Right ventricle myocardium inferior (tissue), 1 donor: ENCODE measurements at places on chromosomes 4 and X. TPM values are rescaled to one million over a fixed set of nuclear protein-coding genes. Genes with fewer than 3 reads are reported as not detected.

Gene KLF3
- 18.9 TPM for total RNA-seq

Gene GAGE12J
- total RNA-seq = not detected

Gene PAGE4
- total RNA-seq = not detected

Gene QRFPR
- 0.89 TPM for total RNA-seq

Gene MAGEB2
- total RNA-seq = not detected

Gene SPANXN4
- total RNA-seq = not detected

Gene TRIM2
- 14.7 TPM for total RNA-seq

Gene NSUN7
- 0.95 TPM for total RNA-seq

DNA sequence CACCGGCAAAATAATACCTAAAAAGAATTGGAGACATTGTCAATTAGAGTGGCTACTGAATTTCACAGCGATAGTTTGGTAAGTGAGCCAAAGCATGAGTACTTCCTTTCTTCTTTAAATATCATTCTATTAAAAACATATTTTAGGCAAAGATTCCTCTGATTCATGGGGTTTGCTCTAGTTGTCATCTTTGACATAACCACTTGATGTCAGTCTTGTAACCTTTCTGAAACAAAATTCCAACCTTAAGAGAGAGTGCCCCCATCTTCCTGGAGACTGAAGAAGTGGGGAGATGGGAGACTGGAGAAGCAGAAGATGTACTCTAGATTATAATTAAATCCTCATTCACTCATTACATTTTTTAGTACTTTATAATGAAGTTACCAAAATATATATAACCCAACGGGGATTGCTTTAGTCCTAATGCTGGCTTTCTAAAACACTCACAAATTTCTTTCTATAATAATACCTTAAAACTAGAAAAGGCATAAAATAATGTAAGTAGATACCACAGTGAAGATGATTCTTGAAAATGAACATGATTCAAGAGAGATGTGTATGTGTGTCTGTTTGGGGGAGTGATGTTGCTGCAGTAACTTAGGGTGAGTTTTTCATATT lies 96.4 kb downstream of the EMCN start:
- no peak for DNase-seq

GRCh38 chr4:35912174-35912573 lies 332.1 kb downstream of the ARAP2 start:
- DNase-seq = no peak

DNA sequence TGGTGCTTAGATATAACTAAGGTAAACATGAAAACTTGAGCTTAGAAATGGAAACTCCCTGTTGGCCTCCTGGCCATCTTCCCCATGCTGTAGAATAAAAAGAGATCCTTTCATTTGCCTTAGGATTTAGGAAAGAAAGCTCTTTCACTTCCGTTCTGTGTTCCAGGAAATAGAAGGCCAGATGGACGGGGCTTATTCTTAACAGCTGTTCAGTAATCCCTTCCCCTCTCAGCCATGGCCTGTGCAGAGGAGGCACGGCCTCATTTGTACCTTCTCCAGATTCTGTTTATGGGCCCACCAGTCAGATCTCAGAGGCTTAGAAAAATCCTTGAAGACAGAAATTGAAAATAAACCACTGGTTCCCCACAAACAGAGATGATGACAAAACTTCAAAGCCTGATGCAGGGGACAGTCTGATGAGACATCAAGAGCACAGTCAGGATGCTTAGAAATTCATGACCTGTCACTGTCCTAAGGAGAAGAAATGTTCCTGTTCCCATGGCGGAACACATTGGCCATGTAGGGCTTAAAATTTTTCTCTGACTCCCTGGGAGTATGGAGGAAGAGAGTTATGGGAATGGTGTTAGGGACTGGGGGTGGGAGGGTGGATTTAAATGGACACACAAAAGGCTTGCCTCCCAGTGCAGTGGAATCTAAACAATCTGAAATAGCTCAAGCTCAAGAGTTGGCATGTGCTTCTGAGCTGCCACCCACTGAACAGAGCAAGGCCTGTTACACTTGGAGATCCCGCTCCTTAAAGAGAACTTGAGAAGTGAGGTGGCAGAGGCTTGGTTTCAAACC lies 188.8 kb downstream of the SOWAHB start:
- DNase-seq = no peak

DNA sequence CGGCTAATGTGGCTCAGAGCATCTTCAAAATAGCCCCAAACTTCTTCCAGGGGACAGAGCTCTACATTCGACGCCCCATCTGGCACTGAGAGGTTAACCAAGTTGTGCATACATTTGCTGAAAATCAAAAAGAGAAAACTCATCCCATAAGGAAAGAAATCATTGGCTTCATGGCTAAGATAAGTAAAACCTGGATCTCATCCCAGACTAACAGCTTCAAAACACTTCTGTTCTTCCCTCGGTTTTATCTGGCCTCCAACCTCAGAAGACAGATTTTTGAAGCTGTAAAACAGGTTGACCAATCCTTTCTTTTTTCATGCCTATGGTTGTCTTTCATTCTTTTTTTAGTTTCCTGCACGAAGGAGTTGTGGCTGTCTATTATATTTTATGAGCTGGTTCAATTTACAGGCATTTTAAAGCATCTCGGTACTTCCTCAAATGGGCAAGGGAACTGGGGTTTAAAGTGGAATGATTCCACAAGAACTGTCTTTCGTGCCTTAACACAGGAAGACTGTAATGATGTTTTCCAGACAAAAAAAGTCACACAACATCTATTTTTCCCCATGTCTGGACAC lies 107.6 kb downstream of the DLG3 start:
- DNase-seq = no peak

- no peak for DNase-seq
Observed at GRCh38 chr4:149076401-149076800, 634.2 kb upstream of the NR3C2 start.

- no peak for DNase-seq
Observed at GRCh38 chr4:21893136-21893535, 55.4 kb downstream of the KCNIP4 start.

DNA sequence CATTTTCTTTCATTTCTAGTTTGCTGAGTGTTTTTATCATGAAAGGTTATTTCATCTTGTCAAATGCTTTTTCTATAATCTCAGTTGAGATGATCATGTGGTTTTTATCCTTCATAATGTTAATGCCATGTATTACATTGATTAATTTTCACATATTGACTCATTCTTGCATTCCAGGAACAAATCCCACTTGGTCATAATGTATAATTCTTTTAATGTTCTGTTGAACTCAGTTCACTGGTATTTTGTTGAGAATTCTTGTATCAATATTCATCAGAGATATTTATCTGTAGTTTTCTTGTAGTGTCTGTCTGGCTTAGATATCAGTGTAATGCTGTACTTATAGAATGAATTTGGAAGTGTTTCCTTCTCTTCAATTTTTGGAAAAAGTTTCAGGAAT lies 16.7 kb upstream of the LHFPL1 start:
- no peak for DNase-seq

GRCh38 chr4:171648926-171649325 lies 164.3 kb upstream of the GALNTL6 start:
- DNase-seq = no peak

DNA sequence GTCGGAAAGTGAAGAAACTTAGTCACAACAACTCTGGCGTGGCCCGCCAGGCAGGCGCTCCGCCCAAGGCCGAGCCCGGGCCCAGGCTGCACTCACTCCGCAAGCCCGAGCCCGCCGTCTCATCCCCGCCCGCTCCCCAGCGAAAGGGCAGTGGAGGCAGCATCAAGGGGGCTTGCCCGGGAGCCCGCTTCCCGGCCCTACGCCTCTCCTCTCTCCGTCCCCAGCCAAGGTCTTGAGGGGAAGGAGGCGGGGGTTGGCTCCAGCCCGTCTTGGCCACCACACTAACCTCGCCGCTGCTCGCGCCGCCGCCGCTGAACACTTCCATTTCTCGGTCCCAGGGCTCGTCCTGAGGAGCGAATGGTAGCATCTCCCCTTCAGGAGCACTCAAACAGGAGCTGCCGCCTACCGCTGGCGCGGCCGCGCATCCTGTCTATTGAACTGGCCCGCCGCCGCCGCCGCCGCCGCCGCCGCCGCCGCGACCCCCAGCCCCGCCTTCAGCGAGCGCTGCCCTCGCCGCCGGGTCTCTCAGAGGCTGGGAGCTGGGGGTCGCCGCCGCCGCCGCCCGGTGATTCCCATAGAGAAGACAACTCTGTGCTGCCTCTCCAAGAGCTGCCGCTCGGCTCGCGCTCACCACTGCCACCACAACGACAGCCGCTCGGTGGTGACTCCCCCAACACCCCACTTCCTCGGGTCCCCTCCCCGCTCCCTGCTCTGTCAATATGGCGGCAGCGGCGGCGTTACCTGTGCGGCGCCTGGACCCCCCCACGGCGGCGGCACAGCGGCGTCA lies at the start of gene RPS6KA6:
Gene RPS6KA6, minus strand, starts transcription at position 667 of the 787 bp plus-strand sequence. Its CDS starts 300 bp downstream, at position 367.
- DNase-seq = peak; percentile 65

- no peak for DNase-seq
Observed at GRCh38 chrX:154436374-154436982, 476 bp upstream of the GDI1 start.

DNA sequence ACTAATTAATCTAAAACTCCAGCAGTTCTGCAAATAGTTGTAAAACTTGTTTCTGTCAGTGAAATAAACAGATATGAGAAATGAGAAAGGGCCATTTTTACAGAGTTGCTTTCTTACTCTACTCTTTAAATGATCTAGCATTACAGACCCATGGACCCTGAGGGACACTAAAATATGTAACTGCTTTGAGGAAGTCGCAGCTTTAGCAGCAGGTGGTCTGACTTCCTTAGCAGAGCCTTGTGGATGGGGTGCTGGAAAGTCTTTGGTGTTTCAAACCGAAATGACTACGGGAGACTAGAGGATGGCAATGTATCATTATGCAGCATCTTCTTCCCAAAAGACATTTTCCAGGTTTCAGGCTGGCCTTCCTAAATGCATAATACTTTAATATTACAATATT lies 18.7 kb downstream of the SHISA3 start:
- no peak for DNase-seq

DNA sequence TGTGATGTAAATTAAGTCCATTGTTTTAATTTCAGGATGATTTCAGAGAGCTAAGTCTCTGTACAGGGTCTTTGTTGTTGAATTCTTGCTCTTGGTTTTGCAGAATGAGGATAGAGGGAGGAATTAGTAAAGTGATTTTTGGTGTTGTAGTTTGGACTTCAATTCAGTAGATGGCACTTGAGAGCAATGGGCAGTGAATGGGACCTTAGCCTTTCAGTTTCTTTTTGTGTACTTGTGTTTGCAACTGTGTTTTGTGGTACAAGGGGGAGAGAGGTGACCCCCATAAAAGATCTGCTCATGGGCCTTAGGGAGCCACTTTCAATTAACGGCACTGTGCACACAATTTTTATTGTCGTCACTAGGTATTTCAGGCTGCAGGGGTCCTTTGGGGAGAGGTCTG lies 340.0 kb downstream of the DCAF12L2 start:
- no peak for DNase-seq

DNA sequence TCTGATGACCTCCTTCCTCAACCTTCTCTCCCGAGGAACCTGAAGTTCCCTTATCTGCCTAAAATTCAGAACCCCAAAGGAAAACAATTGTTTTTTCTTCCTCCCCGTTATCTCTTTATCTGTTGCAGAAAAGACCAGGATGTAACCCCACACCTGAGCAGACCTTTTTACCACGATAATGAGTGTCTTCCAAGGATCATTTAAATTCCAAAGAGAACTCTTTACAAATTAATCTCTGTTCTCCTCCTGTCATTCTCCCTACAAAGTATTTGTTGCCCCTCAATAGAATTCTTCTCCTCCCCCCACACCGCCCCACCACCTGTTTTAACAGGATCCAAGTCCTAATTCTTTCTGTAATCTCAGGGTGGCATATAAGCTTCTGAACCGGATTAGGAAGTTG lies 78.5 kb upstream of the NLGN4X start:
- DNase-seq = no peak

GRCh38 chr4:53306729-53307128 lies 59.1 kb downstream of the SCFD2 start:
- no peak for DNase-seq

DNA sequence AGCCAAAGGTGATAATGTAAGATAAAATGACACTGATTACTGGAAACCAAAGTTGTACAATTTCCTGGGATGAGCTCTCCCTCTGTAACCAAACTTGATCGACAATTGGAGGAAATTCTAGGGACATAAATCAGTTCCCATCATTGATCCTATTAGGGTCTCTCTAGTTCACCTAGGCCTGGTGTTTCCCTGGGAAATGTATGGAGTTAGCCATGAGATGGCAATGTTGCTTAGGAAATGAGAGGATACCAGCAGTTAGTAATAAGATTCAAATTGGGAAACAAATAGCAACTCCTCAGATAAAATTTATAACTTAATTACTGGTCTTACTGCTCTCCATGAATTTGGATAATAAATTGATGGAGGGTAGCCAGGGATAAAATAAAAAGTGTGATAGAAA lies 52.2 kb downstream of the SPATA18 start:
- DNase-seq = no peak
